ENCODE measurements at places on chromosomes 1 and 21.

- no peak for DNase-seq
Measured at GRCh38 chr1:200183637-200184036, 156.1 kb downstream of the NR5A2 start.

DNA sequence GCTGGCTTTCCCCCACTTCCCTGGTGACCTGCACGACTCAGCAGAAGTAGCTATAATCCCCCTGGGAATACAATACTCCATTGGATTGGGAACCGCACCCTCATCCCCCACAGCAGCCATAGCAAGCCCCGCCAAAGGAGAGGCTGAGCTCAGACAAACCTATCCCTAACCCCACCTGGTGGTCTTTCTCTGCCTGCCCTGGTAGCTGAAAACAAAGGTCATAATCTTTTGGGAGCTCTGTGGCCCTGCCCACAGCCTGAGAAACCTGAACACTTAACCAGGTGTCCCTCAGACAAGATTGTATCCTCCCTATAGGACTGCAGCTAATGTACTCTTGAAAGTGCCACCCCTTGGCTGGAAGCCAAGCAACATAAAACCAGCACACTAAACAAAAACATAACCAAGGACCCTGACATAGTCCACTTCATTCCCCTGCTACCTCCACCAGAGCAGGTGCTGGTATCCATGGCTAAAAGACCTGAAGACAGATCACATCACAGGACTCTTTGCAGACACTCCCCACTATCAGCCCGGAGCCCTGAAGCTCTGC, 71.6 kb upstream of the RUNX1 start:
- peak; percentile 50 for DNase-seq

DNA sequence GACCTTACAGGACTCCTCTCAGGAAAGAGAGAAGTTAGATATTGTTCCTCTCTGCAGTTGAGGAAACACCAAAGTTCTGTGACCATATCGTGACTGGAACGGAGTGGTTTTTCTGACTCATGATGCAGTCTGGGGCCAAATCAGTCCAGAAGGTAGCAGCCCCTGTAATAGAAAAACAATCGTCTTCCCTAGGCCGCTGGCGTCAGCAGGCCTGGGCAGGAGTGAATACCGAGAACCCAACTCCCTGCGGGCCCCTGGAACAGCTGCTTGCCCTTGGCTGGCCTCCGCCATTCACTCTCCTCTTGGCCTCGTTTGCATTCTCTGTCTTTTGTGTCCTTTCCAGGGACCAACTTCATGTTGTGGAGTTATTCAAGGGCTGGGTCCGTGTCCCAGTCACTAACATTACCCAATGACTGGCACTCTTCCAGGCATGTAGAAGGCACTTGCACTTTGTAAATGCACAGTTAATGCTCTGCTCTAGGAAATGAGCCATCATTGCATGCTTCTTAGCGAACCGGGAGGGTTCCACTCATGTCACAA, 10.9 kb upstream of the CD101 start:
- DNase-seq = no peak

DNA sequence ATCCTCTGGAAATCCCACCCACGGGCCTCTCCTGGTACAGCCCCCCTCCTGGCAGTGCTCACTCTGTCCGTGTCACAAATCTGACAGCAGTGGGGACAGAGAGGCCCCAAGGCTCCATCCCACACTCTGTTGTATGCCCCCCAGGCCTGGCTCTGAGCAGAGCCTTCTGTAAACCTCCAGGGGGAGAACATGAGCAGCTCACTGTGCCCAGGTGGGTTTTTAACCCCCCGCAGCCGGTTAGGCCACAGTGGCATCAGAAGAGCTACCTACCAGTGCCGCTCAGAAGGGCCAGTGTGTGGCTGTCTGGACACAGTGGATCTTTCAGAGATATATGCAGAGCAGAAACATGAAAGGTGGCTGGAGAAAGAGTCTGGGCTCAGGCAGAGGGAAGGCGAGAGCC, 12.0 kb upstream of the GPR153 start:
- peak; percentile 53 for DNase-seq

Measured in kidney (tissue), 22 donors.